NCI-H187 (cell line): ENCODE measurements at places on chromosomes 16 and 17.

- DNase-seq: no peak
These were observed 15.1 kb upstream of the GLG1 start for GRCh38 chr16:74622005-74622404.

- no peak for DNase-seq
These were observed 6.0 kb upstream of the CHD3 start for GRCh38 chr17:7882629-7883028.

DNA sequence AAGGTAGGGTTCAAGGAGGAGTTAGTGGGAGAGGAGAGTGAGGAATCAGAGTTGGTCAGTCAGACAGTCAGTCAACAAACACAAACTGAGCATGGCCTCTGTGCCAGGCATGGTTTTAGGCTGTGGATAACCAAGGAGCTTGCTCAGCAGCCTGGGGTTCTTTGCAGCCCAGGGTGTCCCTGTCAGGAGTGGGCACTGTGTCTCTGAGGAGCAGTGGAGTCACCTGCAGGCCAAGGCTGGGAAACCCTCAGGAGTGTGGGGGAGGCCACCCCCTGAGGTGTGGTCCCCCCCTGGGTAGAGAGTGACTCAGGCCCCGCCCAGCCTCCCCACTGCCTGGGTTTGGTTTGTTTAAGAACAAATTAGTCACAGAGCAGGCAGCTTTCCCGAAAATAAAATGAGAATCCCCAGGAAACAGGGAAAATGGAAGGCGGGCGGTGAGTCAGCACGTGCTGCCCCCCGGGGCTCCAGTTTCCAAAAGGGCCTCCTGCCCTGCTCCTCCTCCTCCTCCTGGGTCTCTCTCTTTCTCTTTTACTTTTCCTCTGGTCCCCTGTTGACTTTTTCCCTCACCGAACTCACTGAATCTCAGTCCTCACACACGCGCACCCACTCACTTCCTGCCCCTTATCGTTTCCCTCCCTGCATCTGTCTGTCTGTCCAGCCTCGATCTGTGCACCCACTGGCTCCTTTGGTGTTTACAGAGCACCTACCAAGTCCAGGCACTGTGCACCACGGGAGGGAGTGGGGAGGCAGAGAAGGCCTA is 44.3 kb downstream of the SOCS3 start:
- DNase-seq: no peak

DNA sequence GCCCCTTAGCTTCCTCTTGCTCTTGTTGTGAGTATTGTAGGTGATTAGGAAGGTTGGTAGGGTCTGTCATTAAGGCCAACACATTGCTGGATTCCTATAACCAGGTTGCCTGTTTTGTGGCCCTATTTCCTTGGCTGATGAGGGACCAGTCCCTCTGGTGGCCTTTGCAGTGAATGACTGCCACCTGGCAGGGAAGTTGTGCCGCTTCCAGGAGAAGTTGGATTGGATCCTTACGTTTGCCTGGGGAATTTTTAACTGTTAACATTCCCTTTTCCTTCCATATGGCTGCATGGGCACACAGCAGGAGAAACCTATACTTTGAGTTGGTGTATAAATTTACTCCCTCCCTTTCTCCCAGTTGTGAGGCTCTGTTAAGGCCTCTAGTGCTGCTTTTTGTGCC is 32.4 kb downstream of the LCMT1 start:
- no peak for DNase-seq

- no peak for DNase-seq
These were observed 439 bp downstream of the TRIM25 start for GRCh38 chr17:56913353-56913866.

DNA sequence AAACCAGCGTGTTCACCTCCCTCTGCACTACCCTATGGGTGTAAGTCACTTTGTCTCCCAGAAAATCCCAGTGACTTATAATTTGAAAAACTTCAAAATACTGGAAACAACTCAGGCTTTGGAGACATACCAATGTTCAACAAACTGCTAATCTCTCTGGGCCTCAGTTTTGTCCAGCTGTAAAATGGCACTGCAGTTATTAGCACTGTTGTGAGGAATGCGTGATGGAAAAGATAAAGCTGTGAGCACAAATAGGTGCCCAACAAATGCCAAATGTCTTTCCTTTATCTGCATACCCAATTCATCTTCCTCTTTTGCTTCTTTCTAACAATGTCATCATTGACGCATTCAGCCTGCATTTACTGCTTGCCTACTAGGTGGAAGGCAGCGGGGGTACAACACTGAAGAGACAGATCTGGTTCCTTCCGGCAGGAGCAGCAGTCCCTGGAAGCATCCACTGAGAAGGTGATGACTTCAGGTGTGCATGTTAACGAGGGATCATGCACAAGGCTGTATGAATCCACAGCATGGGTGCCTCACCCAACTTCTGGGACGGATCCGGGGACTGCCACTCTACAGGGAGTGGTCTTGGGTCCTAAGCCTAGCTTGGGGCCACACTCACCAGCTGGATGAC is 63.4 kb downstream of the CYTH1 start:
- no peak for DNase-seq

GRCh38 chr16:3259836-3260235 is 3.4 kb upstream of the MEFV start:
- DNase-seq: no peak

- no peak for DNase-seq
These were observed 183.9 kb downstream of the C16orf95 start for GRCh38 chr16:87133112-87133850.

DNA sequence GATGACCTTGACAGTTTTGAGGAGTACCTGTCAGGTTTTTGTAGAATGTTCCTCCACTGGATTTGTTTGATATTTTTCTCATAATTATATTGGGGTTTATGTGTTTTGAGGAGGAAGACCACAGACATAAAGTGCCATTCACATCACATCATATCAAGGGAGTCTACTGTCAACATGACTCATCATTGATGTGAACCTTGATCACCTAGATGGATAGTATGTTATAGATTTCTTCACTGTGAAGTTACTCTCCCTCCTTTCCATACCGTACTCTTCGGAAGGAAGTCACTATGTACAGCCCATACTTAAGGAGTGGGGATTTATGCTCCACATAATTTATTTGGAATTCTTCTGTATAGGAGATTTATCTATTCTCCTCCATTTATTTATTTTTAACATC is 23.2 kb downstream of the PRSS54 start:
- DNase-seq: no peak

DNA sequence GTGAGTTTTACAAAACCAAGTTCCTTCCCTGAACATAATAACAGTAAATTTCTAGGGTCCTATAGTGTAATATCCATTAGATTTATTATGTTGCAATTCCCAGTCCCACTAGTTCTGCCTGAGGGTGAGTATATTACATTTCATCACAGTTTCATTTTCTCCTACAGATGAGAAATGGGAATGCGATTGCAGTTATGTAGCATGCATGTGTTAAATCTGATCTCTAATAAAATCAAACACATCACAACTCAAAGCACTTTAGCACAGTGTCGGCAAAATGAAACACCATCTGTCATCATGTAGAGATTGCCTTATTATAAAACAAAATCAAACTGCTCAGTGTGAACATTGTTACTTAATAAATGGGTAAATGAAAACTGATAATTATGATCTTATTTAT is 180.5 kb upstream of the TOX3 start:
- DNase-seq: no peak

GRCh38 chr17:68600067-68600930 is 868 bp downstream of the FAM20A start:
- DNase-seq: no peak

- DNase-seq: peak; percentile 31
These were observed 145.8 kb downstream of the SPACA3 start for GRCh38 chr17:33137426-33137825.

- DNase-seq: no peak
These were observed 17.8 kb downstream of the SAP30BP start for GRCh38 chr17:75684924-75685323.

DNA sequence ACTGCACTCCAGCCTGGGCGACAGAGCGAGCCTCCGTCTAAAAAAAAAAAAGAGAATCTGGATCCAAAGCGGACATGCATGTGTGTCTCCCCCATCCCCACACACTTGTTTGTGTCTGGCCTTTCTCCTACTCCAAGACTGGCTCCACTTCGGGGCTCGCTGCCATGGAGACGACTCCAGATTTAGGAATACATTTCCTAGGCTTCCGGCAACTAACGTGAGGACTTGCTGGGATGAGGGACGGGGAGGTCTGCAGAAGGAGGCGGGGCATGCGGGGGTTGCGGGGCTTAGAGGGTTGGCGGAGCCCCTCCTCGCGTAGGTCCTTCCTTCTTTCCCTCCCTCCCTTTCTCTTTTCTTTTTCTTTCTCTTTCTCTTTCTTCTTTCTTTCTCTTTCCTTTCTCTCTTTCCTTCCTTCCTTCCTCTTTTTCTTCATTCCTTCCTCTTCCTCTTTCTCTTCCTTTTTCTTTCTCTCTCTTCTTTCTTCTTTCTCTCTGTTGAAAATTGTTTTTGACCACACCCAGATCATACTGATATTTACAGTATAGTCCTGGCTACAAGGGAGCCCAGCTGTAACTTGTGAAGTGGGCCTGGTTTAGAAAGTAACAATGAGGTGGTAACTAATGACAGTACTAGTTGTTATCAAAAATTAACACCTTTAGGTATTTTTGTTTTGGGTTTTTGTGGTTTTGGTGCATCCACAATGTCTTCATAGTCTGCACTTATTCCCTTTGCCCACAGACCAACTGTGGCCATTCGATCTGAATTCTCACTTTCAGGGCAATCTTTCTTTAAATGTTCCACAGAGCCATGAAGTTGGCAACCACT is 25.2 kb downstream of the MIS12 start:
- no peak for DNase-seq
